MCF 10A (cell line): ENCODE measurements at places on chromosomes 13 and 19. TPM values are rescaled to one million over a fixed set of nuclear protein-coding genes. Genes with fewer than 3 reads are reported as not detected.
A peak's percentile ranks its signal among the peaks of the same experiment; 100 is the strongest.

The CGB2 gene
- total RNA-seq, result not detected in 2 replicates

The CD79A gene
- not detected in 2 replicates for total RNA-seq

The ERICH6B gene
- not detected in 2 replicates for total RNA-seq

The ZNF565 gene
- total RNA-seq, result 2.9 and 3.6 TPM in 2 replicates

DNA sequence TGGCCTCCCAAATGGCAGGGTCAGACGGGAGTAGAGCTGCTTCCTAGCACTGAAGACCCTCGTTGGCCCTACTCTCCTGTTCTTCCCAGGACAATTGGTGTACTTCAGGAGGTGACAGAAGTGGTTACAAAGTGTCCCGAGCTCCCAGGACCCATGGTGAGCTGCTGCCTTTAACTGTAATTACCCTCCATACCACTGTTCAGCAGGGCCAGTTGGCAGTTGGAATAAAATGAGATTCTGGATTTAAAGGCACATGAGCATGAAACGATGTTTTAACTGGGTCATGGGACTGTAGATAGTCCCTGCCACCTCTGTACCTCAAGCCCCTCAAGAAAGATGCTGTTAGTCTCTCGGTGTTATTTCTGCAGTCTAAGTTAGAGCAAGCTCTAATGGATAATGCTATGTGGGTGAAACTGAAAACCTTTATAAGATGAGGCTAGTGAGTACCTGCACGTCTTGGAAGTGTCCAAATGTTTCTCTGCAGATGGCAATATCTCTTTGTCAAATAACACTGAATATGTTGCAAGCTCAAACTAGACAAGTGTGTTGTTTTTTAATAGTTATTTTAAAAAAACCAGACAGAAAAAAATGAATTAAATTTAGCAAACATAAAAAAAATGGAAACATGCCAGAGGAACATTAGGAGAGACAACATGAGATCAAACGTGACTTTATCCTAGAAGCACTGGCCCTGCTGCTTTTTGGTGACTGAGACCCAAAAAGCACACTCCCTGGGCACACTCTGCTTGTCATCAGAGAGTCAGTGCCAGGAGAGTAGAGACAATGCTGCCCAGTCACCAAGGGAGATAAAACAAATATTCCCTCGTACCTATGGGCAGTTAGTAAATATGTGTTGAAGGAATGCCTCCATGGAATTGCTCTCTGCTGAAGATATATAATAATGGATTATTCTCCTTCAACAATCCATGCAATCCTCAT is 266.3 kb downstream of the LMO7 start:
- H3K4me3 ChIP-seq, result no peak overlapping the region

DNA sequence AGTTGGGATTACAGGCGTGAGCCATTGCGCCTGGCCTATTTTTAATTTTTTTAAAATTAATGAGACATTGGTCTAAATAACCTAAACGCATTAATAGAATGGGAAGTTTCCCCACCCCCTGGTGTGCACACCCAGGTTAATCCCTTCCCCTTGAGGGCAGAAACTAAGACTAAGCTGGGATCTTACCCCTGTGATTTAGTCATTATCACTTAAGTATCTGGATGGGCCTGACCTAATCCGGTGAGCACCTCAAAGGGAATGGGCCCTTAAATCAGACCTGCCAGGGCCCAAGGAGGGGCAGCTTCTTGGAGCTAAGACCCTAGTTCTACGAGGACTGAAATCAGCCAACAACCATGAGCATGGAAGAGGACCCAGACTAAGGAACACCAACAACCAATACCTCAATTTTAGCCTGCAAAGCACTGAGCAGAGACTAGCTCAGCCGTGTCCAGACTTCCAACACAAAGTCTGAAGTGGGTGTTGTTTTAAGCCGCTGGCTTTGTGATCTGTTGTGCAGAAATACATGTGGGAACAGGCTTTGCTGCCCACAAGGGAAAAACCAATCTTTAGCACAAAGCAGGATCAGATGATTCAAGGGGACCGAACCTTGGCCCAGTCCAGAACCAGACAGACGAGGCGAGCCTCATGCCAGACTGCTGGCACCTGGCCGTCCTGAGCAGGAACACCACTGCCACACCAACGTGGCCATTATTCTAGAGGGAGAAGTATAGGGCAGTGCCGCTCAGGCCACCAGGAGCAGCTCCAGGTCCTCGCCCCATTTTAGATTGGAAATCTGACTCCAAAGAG is 7.1 kb downstream of the UBE2S start:
- H3K27ac ChIP-seq, result no peak overlapping the region
- H3K4me1 ChIP-seq, result peaks cover 7% of the 10 kb centered on the region
- no peaks in the 10 kb centered on the region for H3K27me3 ChIP-seq
- peaks cover 37% of the 10 kb centered on the region for H3K36me3 ChIP-seq
- H3K4me3 ChIP-seq, result no peak overlapping the region

DNA sequence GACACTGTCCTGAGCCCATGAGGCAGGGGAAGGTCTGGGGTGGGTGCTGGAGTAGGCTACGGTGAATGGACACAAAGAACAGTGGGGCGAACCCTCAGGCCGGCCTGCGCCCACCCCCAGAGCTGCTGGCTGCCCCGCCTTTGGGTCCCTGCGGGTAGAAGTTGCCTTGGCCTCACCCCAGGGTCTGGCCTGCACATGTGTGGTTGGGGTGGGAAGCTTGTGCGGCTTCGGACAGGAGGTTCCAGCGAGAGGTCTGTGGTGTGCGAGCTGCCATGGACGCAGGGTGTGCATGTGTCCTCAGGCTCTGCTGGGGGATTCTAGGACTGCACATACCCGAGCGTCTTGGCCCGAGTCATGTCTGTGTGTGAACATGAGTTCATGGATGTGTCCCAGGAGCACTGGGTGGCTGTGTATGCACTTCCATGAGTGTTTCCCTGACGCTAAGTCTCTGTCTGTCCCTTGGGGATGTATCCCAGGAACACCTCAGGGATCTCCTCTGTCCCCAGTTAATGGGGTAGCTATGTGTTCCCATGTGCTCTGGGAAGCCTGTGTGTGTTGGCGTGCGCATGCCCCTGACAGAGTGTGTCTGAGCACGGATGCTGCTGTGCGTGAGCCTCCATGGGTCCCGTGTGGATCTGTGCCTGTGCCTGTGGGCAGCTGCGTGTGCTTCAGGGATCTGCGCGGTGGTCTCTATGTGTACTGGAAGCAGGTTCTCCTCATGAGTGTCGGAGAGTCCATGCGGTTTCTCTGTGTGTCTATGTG is 20.8 kb upstream of the POU2F2 start:
- H3K27me3 ChIP-seq, result peaks cover 69% of the 10 kb centered on the region
- H3K4me1 ChIP-seq, result peaks cover 6% of the 10 kb centered on the region
- H3K27ac ChIP-seq, result no peak overlapping the region
- H3K36me3 ChIP-seq, result no peaks in the 10 kb centered on the region
- no peak for DNase-seq
- no peak overlapping the region for H3K4me3 ChIP-seq

DNA sequence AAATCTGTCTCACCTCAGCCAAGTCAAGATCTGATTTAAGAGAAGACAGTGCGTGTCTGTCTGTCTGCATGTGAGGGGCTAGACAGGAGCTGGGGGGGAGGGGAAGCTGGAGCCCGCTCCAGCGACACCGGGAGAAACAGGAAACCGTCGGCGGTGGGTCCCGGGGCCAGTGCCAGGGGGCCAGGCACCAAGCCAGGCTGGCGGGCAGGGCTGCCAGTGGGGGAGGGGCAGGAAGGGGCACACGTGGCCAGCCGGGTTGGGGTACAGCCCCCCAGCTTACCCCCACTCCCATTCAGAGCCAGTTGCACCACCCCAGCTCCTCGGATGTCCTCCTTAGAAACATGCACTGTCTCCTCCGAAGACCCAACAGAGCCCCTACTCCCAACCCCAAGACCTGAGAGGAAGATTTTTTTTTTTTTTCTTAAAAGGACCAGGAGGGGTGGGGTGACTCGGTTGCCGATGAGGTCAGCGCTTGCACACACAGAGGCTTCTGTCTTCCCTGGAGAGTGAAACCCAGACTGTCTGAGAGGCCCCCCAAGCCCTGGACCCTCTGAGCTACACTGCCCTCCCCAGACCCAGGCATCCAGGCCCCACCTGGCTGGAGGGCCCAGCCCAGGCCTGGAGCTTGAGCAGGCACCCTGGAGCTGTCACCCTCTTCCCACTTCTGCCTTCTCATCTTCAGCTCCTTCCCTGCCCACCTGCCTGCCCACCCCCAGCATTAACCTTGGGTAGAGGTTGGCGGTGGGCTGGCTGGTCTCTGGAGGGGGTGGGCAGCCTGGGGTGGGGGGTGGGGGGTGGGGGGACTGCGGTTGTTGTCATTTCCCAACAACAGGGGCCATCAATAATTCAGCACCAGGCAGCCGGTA is 4.0 kb downstream of the ERF start:
- peaks cover 9% of the 10 kb centered on the region for H3K36me3 ChIP-seq
- H3K27ac ChIP-seq, result no peak overlapping the region
- H3K4me3 ChIP-seq, result peak overlapping the region; percentile 85
- DNase-seq, result no peak
- H3K27me3 ChIP-seq, result no peaks in the 10 kb centered on the region
- H3K4me1 ChIP-seq, result peaks cover 32% of the 10 kb centered on the region

GRCh38 chr19:54654447-54655321 is 8.1 kb upstream of the LILRB4 start:
- no peak overlapping the region for H3K27ac ChIP-seq
- H3K4me1 ChIP-seq, result no peaks in the 10 kb centered on the region
- H3K4me3 ChIP-seq, result no peak overlapping the region
- DNase-seq, result no peak
- H3K36me3 ChIP-seq, result no peaks in the 10 kb centered on the region

DNA sequence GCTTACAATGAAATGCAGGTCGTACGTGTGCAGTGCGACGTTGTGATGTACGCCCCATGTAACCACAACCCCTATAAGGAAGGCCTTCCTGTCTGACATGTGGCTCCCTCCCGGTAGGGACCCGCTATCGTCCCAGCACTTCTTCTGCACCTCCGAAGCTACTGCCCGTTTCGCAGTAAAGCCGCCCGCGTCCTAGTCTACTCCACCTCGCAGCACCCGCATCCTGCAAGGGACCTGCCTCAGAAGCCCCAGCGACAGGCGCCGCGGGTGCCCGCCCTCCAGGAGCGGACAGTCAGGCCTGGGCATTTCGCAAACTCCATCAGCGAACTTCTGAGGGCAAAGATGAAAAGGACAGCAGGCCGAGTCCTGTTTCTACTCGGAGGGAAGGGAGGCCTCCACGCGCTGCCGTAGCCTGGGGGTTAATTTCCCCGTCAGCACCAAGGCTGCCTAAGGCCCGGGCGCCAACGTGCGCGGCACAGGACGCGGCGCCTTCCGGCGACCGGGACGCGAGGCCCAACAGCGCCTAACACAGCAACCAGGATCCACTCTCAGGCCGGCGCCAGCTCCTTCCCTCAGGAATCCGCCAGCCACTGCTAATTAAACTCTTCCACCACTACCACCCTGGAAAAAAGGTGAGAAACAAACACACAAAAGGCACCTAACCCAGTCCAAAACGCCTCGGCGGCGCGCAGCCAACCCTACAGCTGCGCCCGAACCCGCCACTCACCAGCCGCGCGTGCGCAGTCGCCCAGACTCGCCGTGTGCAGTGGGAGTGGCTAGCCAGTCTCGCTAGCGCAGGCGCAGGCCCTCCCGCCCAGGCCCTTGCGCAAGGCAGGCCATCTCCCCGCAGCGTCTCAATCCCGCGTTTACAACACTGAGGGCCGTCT is at the start of gene EEF1AKMT1:
Gene EEF1AKMT1, minus strand, starts transcription at position 768 of the 887 bp plus-strand sequence. CDS start 16,363 bp downstream, outside the sequence.
- H3K36me3 ChIP-seq, result peaks cover 41% of the 10 kb centered on the region
- peak within 1 kb of the TSS; percentile 93 for H3K27ac ChIP-seq
- H3K27me3 ChIP-seq, result no peaks in the 10 kb centered on the region
- peak within 1 kb of the TSS; percentile 83 for H3K4me3 ChIP-seq

DNA sequence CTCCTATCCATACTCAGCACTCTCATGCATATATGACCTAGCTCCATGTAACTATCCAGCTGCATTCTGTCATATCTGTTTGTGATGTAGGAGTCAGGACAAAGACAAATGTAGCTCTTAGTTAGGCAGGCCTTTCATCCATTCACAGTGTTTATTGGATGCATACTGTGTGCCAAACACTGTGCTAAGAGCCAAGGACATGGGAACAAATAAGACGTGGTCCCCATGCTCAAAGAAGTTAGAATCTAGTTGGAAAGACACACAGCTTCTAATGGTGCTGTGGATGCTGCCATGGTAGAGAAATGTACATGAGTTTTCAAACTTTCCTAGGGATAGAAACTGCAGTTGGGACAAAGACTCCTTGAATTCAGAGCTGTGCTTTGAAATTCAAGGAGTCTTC is 31.7 kb upstream of the IL17D start:
- no peak overlapping the region for H3K4me3 ChIP-seq
- no peak overlapping the region for H3K27ac ChIP-seq
- no peaks in the 10 kb centered on the region for H3K4me1 ChIP-seq
- H3K36me3 ChIP-seq, result peaks cover 8% of the 10 kb centered on the region
- no peak for DNase-seq
- H3K27me3 ChIP-seq, result no peaks in the 10 kb centered on the region

DNA sequence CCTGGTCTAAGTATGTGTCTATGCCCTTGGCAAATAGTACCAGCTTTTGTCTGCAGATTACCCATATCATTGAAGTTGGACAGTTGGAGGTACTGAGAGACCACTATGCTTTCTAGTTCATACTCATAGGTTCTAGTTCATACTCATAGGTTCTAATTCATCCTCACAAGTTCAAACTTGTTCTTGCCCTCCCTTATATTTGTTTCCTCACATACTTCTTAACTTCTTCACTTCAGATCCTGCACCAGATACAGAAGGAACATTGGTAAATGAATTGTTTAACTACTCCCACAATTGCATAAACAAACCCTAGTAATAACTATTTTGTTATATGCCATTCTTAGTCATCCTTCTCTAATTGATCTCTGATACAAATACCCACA is 172.2 kb downstream of the SLITRK1 start:
- H3K27me3 ChIP-seq, result no peaks in the 10 kb centered on the region
- peak overlapping the region; percentile 59 for H3K27ac ChIP-seq
- peaks cover 9% of the 10 kb centered on the region for H3K4me1 ChIP-seq
- DNase-seq, result peak; percentile 21
- H3K36me3 ChIP-seq, result no peaks in the 10 kb centered on the region
- no peak overlapping the region for H3K4me3 ChIP-seq

GRCh38 chr13:42656161-42656560 is 82.2 kb downstream of the TNFSF11 start:
- H3K4me3 ChIP-seq, result no peak overlapping the region
- DNase-seq, result no peak
- H3K27ac ChIP-seq, result no peak overlapping the region
- H3K36me3 ChIP-seq, result peaks cover 6% of the 10 kb centered on the region
- no peaks in the 10 kb centered on the region for H3K4me1 ChIP-seq

DNA sequence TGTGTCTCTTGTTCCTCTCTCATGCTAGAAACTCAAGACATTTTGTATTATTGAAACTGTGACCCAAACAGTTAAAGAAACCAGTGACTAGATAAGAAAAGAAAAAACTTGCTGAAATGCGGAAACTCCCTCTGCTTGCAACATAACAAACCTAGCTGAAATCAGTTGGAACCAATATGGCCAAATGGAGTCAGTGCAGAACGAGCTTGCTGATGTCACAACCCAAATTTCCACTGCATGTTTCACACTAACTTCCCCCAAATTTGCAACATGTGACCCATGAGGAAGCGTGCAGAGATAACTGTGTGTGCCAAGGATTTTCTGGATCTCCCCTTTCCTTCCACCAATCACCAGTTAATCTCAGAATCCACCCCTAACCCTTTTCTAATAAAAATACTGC is 208.0 kb downstream of the DLEU7 start:
- H3K27ac ChIP-seq, result no peak overlapping the region
- no peaks in the 10 kb centered on the region for H3K36me3 ChIP-seq
- H3K4me3 ChIP-seq, result no peak overlapping the region
- H3K4me1 ChIP-seq, result no peaks in the 10 kb centered on the region
- H3K27me3 ChIP-seq, result no peaks in the 10 kb centered on the region
